ENCODE measurements at places on chromosomes 7 and 10.

- DNase-seq: no peak
Observed at GRCh38 chr7:22278660-22279059, 78.3 kb downstream of the RAPGEF5 start.

- DNase-seq: no peak
Observed at GRCh38 chr10:15211464-15211979, 43.0 kb upstream of the NMT2 start.

DNA sequence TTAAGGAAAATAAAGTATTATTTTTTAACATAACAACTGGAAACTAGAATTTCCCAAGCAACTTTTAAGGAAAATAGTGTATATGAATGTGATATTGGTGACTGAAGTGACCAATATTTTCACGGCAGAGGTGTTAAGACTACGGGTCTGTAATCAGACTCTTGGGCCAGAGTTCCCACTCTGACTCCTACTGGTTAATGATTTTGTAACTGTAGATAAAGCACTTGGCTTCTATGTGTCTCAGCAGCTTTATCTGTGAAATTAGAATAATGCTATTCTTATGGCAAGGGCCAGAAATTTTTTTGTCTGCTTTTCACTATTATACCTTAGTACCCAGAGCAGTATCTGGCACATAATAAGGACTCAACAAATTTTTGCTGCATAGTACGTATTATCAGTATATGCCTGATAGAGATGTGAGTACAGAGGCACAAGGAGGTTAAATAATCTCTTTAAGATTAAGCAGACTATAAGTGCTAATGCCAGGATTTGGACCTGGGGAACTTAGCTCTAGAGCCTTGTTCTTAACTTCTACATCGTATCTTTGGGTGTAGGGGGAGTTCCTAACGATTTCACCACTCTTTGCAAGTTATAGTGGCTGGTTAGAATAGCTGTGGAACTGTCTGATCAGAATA lies 186.1 kb upstream of the SLC26A5 start:
- no peak for DNase-seq

- DNase-seq: no peak
Observed at GRCh38 chr7:26265499-26266075, 26.1 kb upstream of the SNX10 start.

DNA sequence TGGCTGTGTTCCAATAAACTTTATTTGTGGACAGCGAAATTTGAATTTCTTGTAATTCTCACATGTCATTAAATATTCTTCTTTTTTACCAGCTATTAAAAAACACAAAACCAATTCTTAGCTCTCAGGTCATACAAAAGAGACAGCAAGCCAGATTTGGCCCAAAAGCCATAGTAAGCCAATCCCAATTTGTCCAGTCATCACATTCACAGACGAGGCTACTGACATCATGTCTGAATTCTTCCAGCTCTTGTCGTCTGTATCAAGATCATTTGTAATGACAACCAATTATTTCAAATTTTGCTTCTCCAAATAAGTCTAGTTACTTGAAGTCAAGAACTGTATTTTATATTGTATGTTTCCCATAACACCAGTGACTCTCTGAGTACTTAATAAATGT lies 266.5 kb downstream of the PAXIP1 start:
- no peak for DNase-seq

GRCh38 chr7:130632111-130632510 lies 36.4 kb downstream of the COPG2 start:
- DNase-seq: no peak

DNA sequence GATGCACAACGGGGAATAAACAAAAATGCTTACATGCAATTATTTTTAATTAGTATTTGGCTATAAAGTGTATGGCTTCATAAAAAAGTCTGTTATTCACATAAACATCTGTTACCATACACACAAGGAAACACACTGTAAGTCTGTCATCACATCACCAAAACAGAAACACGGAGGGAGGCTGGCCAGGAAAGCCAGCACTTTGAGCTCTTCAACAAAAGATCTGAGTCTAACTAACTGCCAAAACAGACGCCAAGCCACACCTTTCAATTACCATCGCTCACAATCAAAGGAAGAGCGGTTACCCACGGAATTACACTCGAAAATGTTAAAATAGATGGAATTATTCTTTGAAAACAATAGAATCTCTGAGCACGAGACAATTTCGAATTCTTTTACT lies 49.2 kb upstream of the MGMT start:
- no peak for DNase-seq

- no peak for DNase-seq
Observed at GRCh38 chr7:94286111-94286510, 108.6 kb upstream of the COL1A2 start.

Data from activated T-cell treated with anti-CD3 and anti-CD28 coated beads, Interleukin-2, amount 50 U/mL, for 24 hours (primary cell).